ENCODE measurements at places on chromosomes 16 and 17. TPM values are rescaled to one million over a fixed set of nuclear protein-coding genes. Genes with fewer than 3 reads are reported as not detected.

DNA sequence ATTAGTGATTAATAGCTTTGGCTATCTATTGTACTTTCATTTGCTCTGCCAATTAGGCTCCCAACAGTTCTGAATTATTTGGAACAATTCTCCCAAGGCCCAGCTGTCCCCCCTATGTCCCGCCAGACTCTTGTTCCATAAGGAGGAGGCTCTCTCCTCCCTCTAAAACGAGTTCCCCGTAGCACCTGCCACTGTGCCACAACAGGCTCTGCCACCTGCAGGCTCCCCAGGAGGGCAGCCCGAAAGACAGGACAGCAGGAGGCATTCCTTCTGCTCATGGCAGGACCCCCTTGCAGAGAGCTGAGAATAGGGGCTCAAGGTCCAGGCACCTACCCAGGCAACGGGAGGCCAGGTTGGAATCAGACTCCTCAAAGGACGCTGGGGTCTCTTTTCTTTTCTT, 9.0 kb downstream of the PITPNM3 start:
- DNase-seq: no peak

- DNase-seq: no peak
Measured at GRCh38 chr16:30889721-30890120, 4.2 kb downstream of the BCL7C start.

DNA sequence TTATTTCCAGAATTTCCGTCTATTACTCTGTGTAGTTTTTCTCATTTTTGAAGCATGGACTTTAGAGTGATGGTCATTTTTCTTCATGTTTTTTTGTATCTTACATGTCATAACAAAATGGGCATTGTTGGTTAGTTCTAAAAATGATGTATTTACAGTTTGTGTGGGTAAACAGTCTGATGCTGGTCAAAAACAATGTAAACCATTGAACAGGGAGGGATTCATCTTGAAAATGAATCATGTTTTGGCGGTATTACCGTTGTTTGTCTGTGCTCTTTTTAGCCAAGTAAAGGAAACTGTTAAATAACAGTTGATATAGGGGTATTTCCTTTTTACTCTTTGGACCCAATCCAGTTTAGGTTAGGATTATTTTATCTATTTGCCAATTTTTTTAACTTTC, 315.8 kb downstream of the BCAS3 start:
- no peak for DNase-seq

DNA sequence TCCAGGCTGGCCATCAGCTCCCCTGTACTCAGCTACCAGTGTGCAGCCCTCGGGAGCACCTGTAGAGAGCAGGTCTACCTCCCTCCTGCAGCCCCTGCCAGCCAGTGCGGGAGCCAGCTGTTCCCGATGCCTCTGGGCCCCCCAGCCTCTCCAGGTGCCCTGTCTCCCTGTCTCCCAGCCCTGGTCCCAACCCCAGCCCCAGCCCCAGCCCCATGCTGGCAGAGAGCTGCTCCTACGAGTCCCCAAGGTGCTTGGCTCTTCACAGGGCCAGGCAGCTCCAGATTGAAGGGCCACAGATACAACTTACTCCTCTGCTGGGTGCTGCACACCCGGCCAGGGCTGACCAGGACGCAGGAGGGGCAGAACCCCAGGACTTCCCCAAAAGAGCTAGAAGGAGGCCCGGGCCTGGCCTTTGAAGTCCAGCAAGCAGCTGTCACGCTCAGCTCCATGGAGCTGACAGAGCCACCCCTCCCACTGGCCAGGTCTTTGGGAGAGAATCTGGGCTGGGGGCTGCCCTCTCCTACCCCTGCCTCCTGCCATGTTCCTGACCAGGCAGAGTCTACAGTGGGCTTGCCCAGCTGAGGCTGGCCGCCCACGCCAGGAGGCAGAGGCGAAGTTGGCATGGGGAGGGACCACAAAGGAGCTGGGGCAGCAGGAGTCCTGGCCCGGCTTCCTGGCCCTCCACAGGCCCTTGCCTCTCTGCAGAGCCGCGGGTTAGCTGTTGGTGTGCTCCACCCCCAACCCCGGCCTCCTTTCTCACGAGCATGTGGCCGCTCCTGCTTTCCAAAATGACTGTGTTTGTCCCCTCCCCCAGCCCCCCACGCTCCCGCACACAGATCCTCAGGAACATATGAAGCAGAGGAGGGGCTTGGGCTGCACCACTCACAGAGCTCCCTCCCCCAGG, 9.5 kb upstream of the ADAM11 start:
- no peak for DNase-seq

DNA sequence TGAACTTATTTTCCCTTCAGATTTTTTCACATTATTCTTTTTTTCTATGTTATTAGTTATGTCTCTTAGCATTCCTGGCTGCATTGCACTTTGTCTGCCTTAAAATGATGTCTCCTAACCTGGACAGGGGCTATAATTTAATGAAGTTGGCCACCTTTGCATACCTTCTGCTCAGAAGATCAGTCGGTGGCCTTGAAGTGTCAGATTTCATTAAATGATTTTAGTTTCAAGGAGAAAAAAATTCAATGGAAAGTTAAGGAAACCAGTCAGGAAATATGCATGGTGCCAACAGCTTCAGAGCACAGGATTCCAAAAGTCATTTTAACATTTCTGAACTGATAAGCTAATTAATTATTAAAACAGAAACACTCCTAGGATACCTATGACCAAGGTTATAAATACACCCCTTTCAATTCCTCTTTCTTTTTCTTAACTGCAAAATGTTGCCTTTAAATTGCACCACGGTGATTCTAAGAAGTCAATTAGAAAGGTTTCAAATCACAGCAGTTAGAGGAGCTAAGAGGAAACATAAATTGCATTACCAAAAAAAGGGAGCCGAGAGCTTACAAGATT, 533.4 kb downstream of the KCNJ2 start:
- DNase-seq: no peak

GRCh38 chr17:43588664-43589435, 42.7 kb upstream of the ETV4 start:
- DNase-seq: no peak

Gene RDM1
- total RNA-seq: not detected

Gene CDH11
- 1.5 TPM for total RNA-seq

Gene VPS25
- total RNA-seq: 48.3 TPM

DNA sequence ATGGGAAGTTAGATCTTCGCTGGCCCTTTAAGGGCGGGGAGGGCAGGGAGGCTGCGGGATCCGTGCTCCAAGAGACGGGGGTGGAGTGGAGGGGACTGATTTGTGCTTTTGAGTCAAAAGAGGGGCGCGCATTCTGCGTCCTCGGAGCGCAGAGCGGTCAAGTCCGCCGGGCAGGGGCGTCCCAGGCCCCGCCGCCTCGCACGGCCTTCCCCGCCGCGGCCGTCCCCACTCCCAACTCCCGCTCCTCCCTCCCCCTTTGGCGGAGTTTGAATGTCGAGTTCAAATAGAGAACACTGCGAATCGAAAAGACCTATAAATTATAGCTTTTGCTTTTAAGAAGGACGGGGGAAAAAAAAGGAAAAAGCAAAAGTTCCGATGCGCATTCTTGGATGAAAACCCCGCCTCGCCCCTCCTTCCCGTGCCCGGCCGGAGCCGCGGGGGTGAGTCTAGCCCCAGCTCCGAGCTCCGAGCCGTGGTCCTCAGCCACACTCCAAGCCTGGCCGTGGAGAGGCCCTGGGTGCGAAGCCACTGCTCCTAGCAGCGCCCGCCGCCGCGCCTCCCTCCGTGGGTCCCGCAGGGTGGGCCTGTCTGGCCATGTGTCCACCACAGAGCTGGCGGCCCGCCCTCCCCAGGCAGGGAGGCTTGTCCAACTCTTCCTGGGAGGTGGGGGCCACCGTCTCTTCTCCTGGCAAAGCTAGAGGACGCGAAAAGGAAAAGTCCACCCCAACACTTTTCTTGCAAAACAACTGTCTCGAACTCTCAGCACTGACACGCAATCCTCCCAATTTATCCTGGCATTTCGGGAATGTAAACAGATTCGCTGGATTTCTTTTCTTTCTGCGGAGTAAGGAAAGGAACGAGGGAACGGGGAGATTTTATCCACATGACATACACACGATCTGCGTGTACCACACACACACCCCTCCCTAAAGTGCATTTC, 3.6 kb downstream of the CBX8 start:
- DNase-seq: no peak

DNA sequence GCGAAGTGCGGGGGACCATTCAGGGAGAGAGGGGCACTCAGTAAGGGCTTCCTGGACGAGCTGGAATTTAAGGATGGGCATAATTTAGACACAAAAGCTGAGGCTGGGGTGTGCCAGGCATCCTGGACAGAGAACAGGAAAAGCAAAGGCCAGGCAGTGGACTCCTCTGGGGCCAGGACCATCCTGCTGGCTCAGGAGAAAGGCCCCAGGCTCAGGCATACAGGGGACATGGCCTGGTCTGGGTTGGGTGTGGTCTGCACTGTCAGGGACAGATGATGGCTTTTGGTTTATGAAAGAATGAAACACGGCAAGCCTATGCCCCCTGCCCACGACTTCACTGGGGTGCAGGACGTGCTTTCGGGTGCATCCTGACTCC, 48.9 kb upstream of the DOC2B start:
- no peak for DNase-seq

DNA sequence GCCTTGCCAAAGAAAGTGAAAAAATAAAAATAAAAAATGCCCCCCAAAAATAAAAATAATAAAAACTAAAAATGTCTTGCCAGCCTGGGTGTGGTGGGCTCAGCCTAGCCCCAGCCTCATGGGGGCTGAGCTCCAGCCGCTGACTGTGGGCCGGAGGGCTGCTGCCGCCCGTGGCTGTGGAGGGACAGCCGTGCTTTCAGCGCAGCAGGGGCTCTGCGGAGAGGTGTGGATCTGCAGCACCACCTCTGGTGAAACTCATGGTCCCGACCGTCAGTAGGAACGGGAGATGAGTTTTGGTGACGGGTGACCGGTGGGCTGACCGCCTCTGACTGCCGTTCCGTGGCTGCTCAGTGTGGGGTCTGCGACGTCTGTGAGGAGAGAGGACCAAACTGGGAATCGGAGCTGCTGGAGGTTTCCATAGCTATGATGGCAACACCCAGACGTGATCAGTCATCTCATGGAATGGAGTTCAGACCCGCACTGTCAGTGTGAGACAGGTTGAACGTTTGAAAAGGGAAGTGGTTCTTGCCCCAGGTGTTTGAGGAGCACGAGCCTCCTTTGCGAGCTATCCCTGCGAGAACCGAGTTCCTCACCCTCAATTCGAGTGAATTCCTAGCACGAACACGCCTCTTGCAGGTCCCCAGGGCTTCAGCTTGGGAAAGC, 12.0 kb upstream of the RPL13 start:
- no peak for DNase-seq

All from dermis microvascular lymphatic vessel endothelial cell (primary cell).